Fibroblast of skin of left quadriceps (primary cell): ENCODE measurements at places on chromosomes 2 and 18.
A peak's percentile ranks its signal among the peaks of the same experiment; 100 is the strongest.

- no peak for DNase-seq
These were observed 16.3 kb upstream of the SCYGR2 start for GRCh38 chr2:227582369-227582768.

DNA sequence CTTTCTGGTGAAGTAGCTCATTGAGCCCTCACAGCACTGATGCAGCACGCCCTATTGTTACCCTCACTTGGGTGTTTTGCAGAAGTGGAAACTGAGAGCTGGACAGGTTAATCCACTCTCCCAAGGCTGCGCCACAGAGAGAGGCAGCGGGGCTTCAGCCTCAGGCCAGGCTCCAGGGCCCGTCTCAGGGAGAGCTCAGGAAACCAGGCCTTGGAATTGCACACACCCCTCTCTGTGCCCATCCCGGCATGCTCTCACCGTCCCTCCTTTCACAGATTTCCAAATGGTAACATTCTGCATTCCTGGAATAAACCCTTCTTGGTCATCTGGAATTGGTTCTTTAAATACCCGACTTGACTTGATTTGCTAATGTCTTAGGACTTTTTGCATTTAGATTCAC, 51.5 kb downstream of the TWIST2 start:
- DNase-seq: no peak

- DNase-seq: peak; percentile 66
These were observed 38.8 kb downstream of the LIMS1 start for GRCh38 chr2:108573061-108573460.

DNA sequence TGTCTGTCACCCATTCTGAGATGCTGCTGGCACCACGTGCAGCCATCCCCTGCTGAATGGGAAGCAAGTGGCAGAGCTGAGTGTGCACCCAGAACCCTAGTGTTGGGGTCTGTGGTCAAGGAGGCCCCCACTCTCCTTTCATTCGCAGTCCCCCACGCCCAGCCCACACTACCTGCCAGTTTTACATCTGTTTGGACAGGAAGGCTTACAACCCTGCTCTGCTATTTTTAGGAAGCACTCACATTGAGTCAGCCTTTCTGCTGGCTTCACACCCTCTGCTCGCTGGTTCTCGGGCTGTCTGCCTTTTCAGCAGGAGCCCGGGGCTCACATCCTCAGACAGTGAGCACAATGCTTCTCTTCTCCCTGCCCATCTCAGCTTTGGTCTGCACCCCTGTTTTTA, 10.7 kb upstream of the ADCY3 start:
- no peak for DNase-seq

DNA sequence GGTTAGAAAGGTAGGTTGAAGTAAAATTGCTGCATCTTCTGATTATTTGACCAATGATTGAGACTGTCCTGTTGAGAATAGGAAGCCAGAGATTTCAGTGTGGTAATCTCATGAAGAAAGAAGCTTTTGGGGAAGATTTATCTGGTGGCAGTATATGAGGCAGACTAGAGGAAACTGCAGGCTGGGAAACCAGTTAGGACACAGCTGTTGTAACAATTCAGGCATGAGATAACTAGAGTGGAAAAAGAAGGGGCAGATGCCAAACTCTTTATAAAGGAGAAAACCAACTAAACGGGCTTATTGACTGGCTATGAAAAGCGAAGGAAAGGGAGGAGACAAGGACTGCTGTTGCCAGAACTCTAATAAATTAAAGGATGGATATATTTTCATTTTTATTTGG, 155.6 kb downstream of the TTC27 start:
- no peak for DNase-seq

GRCh38 chr2:40455661-40456060, 3.8 kb upstream of the SLC8A1 start:
- DNase-seq: no peak

DNA sequence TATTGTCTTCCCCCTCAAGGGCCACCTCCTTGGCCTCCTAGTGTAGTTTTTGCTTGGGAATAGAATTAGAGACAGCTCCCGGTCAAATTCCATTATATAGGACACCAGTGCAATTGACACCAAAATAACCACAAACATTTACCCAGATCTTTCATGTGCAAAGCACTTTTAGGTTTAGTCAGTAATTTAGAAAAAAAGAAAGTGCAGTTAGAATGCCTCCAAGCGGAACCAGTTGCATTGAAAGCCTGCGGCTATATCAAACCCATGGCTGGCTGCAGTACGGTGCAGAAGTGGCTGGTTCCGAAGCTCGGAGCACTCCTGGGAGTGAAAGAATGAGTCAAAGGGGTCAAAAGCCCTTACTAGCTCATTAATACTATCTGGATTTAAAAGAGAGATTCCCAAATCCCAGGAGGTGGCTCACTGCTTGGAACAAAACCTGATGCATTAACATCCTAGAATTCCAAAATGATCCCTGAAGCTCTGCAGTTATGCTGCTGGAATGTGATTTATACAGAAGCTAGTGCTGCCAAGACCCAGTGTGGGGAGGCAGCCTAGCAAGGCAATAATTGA, 432.2 kb upstream of the KLHL29 start:
- no peak for DNase-seq

DNA sequence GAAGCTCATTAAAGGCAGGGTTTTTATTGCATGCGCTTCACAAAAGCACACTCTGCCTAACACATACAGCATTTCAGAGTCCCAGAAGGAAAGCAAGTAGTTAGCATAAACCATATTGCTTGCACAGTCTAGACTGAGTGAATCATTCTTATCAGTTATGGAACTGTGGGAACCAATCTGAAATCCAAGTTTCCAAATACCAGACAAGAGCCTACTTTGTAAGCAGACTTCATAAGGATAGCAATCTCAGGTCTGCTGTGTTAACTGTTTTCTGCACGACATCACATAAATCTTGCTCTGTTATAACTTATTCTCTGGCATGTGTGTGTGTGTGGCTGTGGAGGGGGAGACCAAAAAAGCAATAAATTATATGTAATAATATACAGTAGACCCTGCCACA, 608.1 kb upstream of the REG3G start:
- DNase-seq: peak; percentile 1

- DNase-seq: no peak
These were observed 1.1 kb downstream of the MAPK4 start for GRCh38 chr18:50560681-50561629.

GRCh38 chr18:44826418-44827259, 146.0 kb downstream of the SETBP1 start:
- peak; percentile 99 for DNase-seq

DNA sequence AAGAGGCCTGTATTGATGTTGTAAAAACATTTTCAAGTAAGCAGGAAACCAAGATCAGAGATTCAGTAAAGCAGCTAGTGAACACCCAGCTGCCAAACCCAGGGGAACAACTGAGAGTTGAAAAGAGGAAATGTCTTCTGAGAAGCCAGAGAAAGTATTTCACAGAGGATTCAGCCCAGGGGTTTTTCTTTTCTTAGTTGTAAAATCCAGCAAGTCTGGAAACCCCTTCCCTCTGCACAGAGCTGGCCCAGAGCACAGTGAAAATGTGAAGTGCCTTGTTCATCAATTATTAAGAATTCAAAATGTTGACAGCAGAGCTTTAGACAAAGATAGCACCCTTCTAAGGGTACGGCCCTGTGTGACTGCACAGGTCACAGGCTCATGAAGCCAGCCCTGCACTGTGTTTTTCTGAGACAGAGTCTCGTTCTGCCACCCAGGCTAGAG, 28.4 kb downstream of the AFF3 start:
- DNase-seq: no peak

GRCh38 chr2:69816923-69817542, 12.4 kb upstream of the GMCL1 start:
- DNase-seq: peak; percentile 71

- DNase-seq: no peak
These were observed 476.4 kb upstream of the CHST9 start for GRCh38 chr18:27661320-27662018.
